Amygdala (tissue), 56 donors: ENCODE measurements at places on chromosomes 5 and 9.

DNA sequence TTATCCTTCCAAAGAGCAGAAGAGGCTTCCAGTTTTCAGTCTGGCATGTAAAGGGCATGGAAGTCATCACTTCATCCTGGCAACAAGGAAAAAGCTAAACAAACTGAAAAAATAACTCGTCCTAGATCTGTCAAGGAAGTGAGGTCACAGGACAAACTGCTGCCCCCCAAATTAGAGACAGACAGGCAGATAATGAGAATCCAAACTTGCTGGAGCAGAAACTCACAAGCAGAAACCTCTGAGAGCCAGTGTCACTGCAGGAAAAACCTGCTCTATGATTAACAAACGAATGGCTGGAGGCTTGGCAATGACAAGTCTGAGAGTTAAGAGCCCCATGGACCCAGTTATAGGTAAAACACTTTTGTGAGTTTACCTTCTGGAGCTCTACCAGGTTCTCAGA, 18.9 kb upstream of the MLANA start:
- DNase-seq: no peak

DNA sequence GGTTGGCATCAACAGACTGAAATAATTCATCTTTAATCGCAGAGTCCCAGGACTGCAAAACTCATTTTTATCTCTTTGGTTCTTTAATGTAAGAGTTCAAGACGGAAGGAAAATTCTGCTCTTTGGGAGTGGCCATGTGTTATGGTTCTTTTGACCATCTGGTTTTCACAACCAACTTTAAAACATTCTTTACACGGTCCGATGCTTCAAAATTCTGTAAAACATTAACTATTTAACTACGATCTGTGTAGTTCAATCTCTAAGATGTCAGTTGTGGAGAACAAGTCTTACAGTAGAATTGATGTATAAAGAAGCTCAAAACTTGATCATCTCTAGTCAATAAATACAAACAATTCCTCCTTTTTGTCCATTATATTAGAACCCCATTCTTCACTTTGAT, 83.0 kb downstream of the CMYA5 start:
- no peak for DNase-seq

DNA sequence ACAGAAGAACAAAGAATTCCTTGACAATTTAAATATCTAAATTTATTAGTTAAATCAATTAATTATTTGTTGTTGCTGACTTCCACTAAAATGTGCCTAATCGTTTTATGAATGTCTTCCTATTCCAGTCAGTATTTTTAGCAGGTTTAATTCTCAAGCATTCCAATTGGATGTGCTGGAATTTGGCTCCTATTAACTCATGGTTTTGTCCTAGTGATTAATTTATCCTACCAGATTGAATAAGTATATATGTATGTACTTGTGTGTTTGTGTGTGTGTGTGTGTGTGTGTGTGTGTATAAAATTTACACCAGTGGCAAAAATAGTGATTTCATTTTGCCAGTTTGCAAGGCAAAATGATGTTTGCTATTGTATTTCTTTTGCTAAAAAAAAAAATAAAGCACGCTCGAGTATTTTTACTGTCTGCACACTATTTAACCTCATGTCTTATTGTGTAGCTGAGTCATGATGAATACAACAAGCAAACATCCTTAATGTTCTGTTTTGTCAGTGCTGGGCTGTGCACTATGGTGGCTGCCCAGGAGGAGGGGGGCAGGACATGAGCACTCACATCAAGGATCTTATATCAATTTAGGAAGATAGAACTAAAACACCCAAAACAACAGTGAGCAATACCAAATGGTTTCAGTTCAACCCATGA, 375.5 kb downstream of the PDE4D start:
- DNase-seq: no peak

DNA sequence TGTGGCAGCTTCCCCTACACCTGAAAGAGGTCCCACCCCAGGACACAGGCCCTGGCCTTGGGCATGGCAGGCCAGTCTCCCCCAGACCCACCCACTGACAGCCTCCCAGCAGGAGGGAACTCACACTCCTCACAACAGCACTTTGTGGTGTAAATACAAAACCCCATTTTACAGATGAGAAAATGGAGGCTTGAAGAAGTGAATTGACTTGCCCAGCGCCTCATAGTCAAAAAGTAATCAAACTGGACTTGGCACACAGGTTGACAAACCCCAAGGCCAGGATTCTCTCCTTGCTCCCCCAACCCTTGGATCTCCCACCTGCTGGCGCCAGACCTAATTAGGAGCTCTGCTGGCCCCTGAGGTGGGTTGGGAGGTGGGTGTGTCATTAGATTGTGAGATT, 29.2 kb upstream of the NEK6 start:
- no peak for DNase-seq

DNA sequence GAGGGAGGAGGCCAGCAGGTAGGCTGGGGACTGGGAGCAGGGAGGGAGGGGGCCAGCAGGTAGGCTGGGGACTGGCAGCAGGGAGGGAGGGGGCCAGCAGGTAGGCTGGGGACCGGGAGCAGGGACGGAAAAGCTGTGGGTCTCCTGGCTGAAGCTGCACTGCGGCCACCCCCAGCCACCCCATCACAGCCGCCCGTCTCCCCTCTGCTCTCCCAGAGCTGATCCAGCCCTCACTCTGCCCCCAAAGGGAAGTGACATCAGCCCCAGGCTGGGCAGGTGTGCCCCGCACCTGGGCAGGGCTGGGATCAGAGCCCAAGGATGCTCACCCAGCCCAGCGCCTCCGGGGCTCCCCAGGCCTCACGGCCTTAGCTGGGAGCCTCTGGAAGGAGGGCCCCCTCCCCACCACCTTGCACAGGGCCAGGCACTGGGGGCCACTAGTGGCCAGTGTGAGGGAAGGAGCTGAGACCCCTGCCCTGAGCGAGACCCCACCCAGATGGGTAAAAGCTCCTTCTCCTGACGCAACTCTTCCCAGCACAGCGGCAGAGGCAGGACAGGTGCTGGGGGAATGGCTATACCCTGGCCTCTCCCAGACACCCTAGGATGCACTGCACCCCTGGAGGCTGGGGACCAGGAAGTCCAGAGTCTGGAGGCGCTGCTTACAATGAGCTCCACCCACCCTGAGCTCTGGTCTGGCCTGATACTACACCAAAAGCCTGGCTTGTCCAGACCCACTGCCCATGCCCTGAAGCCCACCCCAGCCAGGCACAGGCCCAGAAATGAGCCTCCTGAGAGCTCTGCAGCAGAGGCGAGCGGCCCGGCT, 11.6 kb downstream of the AGPAT2 start:
- DNase-seq: no peak

- DNase-seq: no peak
Observed at GRCh38 chr9:16344343-16344742, 526.1 kb downstream of the BNC2 start.

GRCh38 chr9:83986765-83987401, 6.3 kb downstream of the RMI1 start:
- DNase-seq: no peak
